ENCODE measurements at places on chromosomes 5 and 9. TPM values are rescaled to one million over a fixed set of nuclear protein-coding genes. Genes with fewer than 3 reads are reported as not detected.

WDR38 gene
- total RNA-seq = not detected

ADAMTS12 gene
- total RNA-seq = not detected

PCDHGA7 gene
- not detected for total RNA-seq

ZNF462 gene
- not detected for total RNA-seq

WNT8A gene
- total RNA-seq = not detected

TAF11L10 gene
- total RNA-seq = not detected

IL33 gene
- total RNA-seq = not detected

EPB41L4A gene
- total RNA-seq = 0.06 TPM

HEXB gene
- total RNA-seq = 51.7 TPM

LCN1 gene
- not detected for total RNA-seq

DAPK1 gene
- total RNA-seq = 1.9 TPM

SAPCD2 gene
- 15.2 TPM for total RNA-seq

FOXD4L3 gene
- 0.14 TPM for total RNA-seq

KIF20A gene
- 59.1 TPM for total RNA-seq

CARD9 gene
- 1.8 TPM for total RNA-seq

PFN3 gene
- not detected for total RNA-seq

IL9 gene
- total RNA-seq = not detected

PTCH1 gene
- 6.1 TPM for total RNA-seq

CYLC2 gene
- not detected for total RNA-seq

OR1J2 gene
- total RNA-seq = not detected

TLX3 gene
- total RNA-seq = not detected

PCDHA4 gene
- total RNA-seq = not detected

CCDC192 gene
- not detected for total RNA-seq
